Cortex of kidney (tissue), 1 donor: ENCODE measurements at places on chromosomes 11 and 22.

DNA sequence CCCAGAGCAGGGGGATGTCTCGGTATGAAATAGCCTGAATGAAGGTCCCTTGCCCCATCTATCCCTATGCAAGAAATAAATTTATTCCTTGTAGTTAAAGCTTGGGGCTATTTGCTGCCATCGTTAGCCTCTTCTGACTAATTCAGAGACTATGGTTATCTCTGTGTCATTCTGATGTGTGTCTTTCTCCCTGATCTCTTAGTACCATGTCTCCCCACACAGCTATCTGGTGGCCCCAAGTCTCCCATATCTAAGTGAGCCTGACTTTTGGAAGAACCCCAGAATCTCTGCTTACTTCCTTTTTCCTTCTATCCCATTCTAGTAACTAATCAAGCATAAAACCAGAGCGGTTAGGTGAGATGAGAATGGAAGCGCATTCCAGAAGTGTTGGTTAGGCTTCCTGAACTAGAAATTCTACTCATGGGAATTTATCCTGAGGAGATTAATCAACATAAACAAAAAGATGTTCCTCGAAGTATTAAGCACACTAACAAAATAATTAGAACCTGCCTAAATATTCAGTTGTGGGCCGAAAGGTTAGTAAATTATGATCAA lies 71.4 kb upstream of the BMAL1 start:
- no peak for DNase-seq

DNA sequence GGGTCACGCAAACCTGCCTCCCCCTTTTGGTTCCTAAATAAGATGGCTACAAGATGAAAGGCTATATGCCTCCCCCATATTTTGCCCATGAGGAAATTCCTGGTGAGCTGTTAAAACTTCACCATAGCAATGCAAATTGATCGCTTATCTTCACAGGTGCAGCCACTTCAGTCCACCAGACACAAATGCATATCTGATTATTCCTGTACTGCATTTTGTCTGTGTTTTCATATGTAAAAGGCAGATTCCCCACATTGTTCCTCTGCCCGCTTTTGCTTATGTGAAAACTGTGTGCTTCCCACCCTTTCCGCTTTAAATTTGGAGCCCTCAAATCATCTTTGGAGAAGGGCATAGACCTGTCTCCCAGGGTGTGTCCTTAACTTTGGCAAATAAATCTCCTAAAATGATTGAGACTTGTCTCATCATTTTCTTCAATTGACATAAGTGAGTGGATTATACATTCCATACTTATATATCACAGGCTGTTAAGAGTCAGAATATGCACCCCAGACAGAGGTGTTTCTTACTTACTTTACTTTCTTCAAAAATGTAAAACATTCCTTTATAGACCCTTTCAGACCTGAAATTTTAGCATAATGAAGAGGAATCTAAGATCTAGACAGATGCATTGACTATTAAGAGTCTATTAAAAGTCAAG lies 116.4 kb downstream of the CASP12 start:
- no peak for DNase-seq

DNA sequence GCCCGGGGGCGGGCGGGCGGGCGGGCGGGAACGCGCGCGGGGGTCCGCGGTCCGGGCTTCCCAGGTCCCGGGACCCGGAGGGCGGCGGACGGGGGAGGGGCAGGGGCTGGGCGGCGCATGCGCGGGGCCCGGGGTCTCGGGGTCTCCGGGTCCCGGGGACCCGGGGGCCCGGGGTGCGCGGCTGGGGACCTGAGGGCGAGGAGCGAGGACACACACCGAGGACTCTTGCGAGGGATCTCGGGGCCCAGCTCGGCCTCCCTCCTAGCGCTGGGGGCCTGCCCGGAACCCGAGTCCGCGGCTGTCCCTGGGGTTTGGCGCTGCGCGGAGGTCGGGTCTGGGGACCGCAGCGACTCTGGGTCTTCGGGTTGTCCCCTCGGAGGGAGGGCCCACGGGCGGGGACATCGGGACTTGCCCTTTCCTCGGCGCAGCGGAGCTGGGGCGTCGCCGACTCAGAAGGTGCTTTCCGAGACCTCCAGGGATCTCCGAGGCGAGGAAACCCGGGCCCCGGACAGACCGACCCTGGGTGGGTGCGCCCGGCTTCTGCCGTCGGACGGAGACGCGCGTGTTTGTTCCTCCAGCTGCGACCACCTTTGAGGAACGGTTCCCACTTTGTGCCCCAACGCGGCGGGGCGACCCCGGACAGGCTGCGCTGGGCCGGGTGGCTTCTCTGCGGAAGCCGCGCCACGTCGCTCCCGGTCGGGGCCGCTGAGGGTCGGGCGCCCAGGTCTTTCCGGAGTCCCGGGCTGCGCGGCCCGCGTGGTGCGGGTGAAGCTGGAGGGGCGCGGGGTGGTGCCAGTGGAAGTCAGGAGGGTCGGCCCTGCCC lies 540 bp downstream of the PPARA start:
- DNase-seq = no peak

DNA sequence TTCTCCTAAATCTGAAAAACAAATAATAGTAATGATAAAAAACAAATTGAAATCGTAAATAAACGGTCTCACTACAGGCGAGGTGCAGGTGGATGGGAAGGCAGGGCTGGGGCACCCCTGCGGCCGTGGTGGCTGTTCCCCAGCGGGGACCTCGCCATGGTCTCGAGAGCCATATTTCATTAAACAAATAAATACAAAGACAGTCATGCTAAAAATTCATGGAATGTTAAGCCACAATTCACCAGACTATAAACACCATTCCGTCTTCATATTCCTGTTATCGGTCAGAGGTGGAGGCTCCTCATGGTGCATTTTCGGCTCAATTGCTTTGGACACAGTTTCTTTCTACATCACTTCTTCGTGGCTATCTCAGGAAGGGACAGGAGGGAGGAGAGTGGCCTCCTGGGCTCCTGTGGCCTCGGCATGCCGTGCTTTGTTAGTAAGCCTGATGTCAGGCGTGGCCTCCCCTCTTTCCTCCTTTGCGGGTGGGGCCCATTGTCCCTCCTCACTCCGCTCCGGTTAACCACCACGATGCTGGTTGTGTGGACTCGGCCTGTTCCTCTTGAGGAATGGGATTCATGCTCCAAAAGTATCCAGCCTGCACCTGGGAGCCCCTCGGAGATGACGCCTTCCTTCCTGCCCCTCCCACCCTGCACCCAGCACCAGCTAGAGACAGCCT lies 16.1 kb upstream of the BRSK2 start:
- DNase-seq = no peak
